COR-L47 (cell line): ENCODE measurements at places on chromosomes 4 and X.

- DNase-seq = no peak
These were observed 40.2 kb upstream of the CBR4 start for GRCh38 chr4:169050284-169050683.

GRCh38 chrX:110006821-110007375 lies 4.0 kb downstream of the TMEM164 start:
- no peak for DNase-seq

GRCh38 chr4:14856062-14856933 lies 146.0 kb upstream of the CPEB2 start:
- DNase-seq = no peak

GRCh38 chr4:10623241-10623640 lies 61.3 kb downstream of the CLNK start:
- DNase-seq = no peak

GRCh38 chr4:30716681-30717207 lies 3.4 kb upstream of the PCDH7 start:
- DNase-seq = peak; percentile 57

DNA sequence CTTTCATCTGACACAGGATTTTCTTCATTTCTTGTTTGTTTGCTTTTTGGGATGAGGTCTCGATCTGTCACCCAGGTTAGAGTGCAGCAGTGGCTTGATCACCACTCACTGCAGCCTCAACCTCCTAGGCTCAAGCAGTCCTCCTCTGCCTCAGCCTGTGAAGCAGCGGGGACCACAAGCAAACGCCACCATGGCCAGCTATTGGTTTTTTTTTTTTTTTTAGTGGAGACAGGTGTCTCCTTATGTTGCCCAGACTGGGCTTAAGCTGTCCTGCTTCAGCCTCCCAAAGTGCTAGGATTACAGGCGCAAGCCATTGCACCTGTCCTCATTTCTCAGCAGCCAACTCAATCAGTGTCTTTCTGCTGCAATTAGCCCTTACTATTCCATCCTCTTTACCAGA lies 10.3 kb downstream of the SPRY1 start:
- DNase-seq = no peak

- no peak for DNase-seq
These were observed 35.4 kb downstream of the FUNDC1 start for GRCh38 chrX:44507292-44507691.
